MG63 (cell line): ENCODE measurements at places on chromosomes 11 and 22. TPM values are rescaled to one million over a fixed set of nuclear protein-coding genes. Genes with fewer than 3 reads are reported as not detected.

TSSK2 gene
- total RNA-seq = not detected in 2 replicates

CNIH2 gene
- not detected in 2 replicates for total RNA-seq

CNGA4 gene
- not detected in 2 replicates for total RNA-seq

HBE1 gene
- not detected in 2 replicates for total RNA-seq

TUB gene
- 19.2 and 23.6 TPM in 2 replicates for total RNA-seq

PGA3 gene
- total RNA-seq = not detected in 2 replicates

DEPDC7 gene
- total RNA-seq = 4.8 and 6.2 TPM in 2 replicates

GRCh38 chr11:31030138-31030792 lies 339.3 kb downstream of the DCDC1 start:
- DNase-seq = no peak

GRCh38 chr11:131391176-131391575 lies 20.8 kb downstream of the NTM start:
- no peak for DNase-seq

- DNase-seq = peak; percentile 94
These were observed 73.6 kb downstream of the MICAL3 start for GRCh38 chr22:17950651-17951214.

DNA sequence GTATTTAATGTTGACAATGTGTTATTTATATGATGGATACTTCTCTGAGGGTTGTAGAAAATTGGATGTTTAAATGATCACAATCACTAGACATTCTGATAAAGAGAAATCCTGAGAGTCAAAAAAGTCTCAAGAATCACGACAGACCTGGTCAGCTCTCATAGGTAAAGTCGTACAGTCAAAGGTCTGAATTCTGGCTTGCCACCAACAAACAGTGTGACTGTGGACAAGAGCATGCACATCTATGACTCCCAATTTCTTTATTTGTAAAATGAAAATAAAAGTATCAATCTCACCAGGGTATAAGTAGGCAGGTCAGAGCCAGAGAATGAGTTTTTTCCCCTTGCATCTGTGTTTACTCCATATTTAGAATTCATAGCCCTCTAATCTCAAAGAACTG lies 556.7 kb downstream of the FAM181B start:
- no peak for DNase-seq

GRCh38 chr11:112179601-112180000 lies 4.3 kb downstream of the BCO2 start:
- no peak for DNase-seq

- no peak for DNase-seq
These were observed 52.1 kb upstream of the RASD2 start for GRCh38 chr22:35488513-35488912.

DNA sequence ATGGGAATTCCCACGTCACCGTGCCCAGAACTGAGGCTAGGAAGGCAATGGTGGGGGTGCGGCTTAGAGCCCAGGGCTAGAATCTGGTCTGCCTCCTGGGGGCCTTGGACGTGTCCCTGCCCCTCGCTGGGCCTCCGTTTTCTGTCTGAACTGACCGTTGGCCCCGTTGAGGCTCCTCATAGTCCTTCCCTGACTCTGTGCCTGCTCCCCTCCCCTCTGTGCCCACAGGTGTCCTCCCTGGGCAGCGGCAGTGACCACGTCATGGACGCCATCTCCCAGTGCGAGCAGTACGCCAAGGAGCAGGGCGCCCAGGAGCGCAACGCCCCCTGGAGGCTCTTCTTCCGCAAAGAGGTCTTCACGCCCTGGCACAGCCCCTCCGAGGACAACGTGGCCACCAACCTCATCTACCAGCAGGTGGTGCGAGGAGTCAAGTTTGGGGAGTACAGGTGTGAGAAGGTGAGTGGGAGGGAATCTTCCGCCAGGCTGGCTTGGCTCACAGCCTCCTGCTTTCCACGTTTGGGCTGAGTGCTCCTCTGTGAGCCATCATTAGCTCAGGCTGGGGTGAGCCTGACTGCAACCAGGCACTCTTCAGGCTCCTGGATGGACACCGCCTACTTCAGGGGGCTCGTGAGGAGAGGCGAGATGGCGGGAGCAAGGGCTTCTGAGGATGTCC lies 63.9 kb downstream of the MYO7A start:
- no peak for DNase-seq

DNA sequence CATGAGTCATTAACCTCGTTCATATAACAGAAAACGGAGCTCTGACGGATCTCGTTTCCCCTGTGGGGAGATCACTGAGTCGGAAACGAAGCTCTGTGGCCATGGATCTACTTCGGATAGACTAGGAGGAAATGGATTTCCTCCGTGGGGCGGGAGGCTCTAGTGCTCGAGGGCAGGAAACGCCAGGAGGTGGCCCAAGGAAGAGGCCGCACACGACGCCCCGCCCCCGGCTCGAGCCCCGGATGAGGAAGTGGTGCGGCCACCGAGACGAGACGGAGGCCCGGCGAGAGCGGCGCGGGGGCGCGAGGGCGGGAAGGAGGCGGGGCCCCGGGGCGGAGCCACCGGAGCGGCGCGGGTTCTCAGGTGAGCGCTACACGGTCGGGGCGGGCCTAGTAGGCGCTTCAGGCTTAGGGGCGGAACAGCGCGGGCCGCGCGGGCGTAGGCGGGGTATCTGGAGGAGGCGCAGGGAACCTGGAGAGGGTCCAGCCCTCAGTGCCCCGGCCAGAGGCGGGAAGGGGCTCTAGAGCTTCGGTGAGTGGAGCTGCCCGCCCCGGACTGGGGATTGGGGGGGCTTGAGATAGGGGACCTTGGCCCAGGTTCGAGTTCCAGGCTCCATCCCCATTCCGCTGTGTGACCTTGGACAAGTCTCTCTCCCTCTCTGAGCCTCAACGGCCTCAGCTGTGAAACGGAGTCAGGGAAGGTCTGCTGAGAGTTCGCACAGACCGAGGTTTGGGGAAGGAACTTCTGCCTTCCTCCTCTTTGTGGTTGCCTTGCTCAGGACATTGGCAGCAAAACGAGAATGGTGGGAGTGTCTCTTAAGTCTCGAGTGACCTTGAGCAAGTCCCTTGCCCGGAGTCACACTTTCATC lies at the start of gene DEPDC5:
Gene DEPDC5 (plus strand): TSS at position 386 of the 868 bp plus-strand sequence. CDS start 903 bp downstream, outside the sequence.
- DNase-seq = peak; percentile 94

DNA sequence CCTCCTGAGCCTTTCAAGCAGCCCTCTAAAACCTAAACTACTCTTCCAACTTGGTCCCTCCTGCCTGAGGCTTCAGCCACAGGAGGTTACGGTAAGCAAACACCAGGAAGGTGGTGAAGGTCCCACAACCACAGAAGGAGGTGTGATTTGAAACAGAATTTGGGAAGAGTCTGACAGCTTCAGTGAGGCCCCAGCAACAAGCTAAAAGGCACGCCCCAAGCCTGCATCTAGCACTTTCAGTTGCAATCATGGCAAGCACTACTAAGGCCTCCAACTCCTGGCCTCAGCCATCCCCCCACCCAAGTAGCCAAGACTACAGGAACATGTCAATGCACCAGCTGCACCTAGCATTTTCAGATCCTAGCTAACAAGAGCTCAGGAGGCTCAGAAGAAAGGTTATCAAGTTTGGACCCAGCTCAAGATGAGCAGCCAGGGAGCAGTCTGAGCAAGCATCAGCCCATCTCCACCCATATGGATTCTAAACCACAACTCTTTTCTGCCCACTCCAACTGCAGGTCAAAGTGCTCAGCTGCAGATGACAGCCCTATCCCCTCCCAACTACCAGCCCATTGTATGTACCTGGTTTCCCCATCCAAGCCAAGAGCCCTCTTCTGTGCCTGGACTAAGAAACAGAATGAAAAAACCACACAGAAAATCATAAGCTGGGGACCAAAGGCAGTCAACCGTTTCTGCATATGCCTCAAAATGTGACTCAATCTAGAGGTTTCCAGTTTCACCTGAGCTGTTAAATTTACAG lies 10.4 kb upstream of the AHNAK start:
- DNase-seq = no peak

GRCh38 chr11:46055371-46055770 lies 65.9 kb downstream of the PHF21A start:
- peak; percentile 5 for DNase-seq

DNA sequence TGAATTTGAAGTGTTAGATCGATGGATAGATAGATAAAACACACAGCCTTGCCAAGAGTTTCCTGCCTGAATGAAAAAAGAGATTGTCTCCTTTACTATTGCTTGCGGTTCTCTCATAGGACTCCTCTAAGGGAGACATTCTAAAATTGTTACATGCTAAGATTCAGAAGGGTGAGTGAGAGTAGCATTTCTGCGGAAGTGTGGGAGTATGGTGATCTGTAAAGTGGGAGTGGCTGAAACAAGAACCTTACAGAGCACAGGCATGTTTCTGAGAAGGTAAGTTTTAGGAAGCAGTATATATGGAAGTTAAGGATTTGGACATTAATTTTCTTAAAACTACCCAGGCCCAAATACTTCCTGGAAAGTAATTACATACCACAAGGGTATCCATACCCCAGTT lies 139.6 kb downstream of the TRIM44 start:
- DNase-seq = no peak

DNA sequence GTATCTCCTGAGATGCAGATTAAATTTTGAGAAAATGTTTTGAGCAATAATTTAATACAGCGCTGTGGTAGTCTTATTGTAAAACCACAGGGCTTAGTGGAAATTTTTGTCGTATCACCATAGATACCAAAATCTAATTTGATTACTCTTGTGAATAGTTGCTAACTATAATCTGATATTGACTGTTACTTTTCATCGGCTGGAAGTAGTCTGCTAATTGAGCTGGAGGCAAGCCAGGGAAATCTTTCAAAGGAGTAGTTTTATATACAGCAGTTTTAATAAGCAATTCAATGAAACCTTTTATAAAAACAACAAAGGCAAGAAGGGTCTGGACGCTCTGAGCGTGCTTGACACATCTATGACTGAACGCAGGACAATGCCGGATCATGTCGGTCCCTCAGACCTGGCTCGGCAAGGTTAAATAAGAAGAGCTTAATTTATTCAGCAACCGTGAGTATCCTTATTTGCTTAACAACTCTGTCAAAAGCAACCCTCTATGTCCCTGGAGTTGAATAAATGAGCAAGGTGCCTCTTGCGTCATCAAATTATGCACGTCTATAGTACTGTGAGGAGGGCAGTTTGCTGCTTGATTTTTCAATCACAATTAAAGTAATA lies 121.2 kb downstream of the NCAM1 start:
- no peak for DNase-seq

DNA sequence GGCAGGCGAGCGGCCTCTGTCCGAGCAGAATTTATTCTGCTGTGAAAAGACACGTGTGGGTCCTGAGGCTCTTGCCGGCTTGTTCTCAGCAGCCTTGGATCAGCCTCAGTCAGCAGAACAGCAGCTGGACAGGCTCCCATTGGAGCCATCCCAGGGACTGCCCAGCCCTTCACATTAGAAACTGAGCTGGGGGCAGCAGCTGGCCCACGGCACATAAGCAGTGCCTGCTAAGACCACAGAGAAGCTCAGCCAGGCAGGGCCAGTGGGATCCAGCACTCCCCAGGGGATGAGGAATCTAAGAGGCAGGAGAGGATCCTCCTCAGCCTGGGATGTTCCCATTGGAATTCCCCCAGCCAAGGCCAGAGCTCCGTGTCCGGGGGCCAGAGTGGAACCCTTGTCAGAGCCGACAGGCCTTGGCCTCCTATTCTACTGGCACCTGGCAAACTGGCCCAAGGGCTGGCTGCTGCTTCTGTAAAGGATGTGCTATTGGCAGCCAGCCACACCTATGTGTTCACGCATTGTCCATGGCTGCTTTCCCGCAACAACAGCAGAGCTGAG lies 18.2 kb downstream of the RTN4R start:
- DNase-seq = peak; percentile 86

GRCh38 chr11:66951927-66952337 lies 6.3 kb downstream of the PC start:
- DNase-seq = no peak
